Common myeloid progenitor, CD34-positive (primary cell): ENCODE measurements at places on chromosomes 16 and 17.

GRCh38 chr16:70600730-70601129 lies 45.6 kb upstream of the IL34 start:
- DNase-seq = no peak

GRCh38 chr17:48625495-48626244 lies 488 bp downstream of the HOXB9 start:
- no peak for DNase-seq

GRCh38 chr16:1034230-1035065 lies 38.1 kb upstream of the SSTR5 start:
- no peak for DNase-seq

GRCh38 chr17:7080456-7081041 lies 498 bp upstream of the CLEC10A start:
- DNase-seq = no peak

DNA sequence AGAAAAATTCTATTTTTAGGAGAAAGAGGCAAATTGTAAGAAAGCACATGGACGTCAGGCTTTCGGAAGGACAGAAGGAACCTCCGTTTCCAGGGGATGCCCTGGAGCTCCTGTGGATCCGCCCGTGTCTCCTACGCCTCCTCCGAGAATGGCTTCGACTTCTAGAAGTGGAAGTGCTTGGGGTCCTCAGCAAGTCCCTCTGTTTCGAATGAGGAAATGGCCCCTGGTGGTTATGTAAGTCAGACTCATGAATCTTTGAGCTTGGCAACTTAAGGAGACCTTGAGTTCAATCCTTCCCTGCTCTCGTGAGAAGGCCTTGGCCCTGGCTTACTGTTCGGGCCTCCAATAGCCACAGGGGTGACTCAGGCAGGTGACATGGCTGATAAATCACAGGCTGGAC lies 38.9 kb downstream of the COX4I1 start:
- no peak for DNase-seq
